Stimulated activated CD4-positive, alpha-beta T cell treated with anti-CD3 and anti-CD28 coated beads, Interleukin-1b, Interleukin-23, amount 100 ng/mL, for 48 hours (primary cell): ENCODE measurements at places on chromosomes 5 and 9.

DNA sequence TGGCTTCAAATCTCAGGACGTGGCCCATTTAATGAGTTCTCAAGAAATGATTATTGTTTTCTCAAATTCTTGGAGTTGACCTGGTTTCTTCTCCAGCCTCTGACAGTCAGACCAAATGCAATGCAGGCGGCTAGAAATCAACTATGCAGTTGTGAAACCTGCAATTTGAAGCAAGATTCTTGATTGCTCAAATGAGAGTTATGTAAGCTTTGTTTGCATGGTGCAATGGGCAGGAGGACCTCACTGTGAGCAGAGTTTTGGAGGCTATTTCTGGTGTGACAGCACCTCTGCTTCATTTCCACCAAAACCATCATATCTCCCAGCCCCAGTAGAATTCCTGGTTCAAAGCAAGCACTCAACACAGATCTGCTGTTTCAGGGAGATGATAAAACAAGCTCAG is 500.0 kb upstream of the KLF4 start:
- DNase-seq = no peak

GRCh38 chr9:4197548-4197947 is 102.3 kb downstream of the GLIS3 start:
- peak; percentile 8 for DNase-seq

GRCh38 chr5:55817030-55817429 is 34.1 kb upstream of the IL31RA start:
- no peak for DNase-seq

GRCh38 chr9:125360601-125361000 is 99.0 kb downstream of the GAPVD1 start:
- DNase-seq = no peak

DNA sequence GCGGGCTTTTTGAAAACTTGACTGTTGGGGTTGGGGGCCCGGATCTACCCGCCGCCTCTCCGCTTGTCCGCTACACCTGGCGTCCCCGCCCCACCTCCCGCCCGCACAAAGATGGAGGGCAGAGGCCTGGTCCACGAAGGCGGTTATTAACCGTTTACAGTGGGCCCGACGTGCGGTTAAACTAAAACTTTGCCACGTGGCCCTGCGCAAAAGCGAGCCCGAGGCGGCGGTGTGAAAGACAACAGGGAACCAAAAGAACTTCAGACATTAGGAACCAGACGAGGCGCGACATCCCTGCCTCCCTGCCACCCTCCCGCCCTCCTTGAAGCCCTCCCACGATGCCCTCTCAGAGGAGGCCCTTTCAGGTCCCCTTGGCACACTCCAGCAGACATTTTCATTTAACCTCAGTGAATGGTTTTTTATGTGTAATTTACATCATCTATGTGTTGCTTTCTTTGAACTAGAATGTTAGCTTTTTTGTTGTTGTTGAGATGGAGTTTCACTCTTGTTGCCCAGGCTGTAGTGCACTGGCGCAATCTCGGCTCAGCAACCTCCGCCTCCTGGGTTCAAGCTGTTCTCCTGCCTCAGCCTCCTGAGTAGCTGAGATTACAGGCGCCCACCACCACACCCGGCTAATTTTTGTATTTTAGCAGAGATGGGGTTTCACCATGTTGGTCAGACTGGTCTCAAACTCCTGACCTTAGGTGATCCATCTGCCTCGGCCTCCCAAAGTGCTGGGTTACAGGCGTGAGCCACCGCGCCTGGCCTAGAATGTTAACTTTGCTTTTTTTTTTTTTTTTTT is 999 bp upstream of the HNRNPA0 start:
- DNase-seq = no peak

DNA sequence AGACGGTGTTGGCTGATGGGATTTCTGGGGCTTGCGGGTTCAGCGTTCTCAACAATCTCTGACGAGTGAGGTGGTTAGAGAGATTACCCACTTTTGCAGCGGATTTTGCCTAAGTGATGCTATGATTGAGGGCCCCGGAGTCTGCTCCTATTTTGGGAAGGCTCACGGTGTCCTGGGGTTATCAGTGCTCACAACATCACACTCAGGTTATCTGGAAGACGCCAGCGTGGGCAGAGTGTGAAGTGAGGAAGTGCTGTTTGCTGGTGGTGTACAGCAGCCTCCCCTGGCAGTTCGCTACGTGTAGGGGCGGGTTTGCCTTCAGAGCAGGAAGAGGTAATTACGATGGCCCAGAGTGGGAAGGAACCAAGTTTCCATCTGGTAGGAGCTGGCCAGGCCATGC is 341.2 kb upstream of the IRX2 start:
- DNase-seq = no peak

DNA sequence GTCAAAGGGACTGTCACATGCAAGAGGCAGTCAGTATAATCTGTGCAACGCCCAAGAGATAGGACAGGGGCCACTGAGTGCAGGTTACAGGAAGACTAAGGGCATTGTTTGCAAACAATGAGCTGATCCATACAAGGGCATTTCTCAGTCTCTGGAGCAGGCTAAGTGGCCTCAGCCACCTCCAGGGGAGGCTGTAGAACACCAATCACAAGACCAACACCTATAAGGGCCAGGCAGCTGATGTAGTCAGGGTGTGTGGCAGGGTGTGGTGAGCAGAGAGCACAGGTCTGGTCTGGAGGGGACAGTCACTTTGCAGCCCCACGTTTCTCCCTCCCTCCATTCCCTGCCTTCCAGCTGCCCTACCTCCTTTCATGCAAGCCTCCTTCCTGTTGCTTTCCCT is 83.2 kb upstream of the ADRA1B start:
- DNase-seq = no peak

- no peak for DNase-seq
Measured at GRCh38 chr5:87430863-87431457, 18.2 kb upstream of the CCNH start.

- no peak for DNase-seq
Measured at GRCh38 chr9:22129133-22129532, 120.0 kb upstream of the CDKN2B start.

DNA sequence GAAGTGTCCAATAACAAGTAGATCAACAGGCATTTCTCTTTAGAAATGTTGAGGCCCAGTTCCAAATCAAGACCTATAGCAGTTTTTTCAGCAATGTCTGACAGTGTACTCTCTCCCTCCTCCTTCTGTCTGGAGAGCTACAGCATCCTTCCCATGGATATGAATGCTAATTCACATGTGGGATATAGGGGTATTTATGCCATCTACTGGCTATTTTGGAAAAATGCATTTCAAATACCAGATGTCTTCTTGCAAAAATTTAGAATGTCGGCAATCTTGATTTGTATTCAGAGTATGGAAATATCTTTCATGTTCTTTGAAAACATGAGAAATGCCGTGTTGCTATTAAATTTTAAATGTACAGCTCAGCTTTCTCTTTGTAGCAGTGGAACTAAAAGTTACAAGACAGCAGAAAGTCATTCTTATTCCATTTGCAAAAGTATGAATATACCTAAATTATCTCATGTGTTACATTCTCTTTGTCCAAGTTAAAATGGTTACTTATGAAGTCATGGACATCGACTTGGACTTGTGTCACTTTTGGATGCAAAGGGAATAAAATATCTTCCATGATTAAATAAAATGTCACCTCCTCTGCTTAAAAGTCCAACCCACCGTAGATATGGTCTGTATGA is 647.8 kb downstream of the TAF11L14 start:
- DNase-seq = no peak

DNA sequence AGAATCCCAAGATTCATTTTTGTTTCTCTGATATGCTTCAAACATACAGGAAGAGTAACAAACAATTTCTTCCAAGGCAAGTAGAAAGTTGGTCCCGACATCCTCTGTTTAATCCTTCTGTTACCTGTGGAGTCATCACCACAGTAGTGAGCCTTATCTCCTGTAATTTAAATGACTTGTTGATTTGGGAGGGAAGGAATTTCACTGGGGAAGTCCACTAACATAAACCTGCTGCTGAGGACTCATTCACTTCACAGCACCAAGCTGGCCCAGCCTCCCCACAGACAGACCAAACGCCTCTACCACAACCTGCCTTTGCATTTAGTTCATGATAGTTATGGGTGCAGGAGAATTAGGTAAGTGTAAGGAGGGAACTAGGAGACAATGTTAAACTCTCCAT is 63.2 kb downstream of the PRKACG start:
- DNase-seq = no peak

- DNase-seq = no peak
Measured at GRCh38 chr5:158317507-158317906, 458.6 kb upstream of the CLINT1 start.

GRCh38 chr9:93081931-93082330 is 14.1 kb upstream of the CARD19 start:
- DNase-seq = no peak

DNA sequence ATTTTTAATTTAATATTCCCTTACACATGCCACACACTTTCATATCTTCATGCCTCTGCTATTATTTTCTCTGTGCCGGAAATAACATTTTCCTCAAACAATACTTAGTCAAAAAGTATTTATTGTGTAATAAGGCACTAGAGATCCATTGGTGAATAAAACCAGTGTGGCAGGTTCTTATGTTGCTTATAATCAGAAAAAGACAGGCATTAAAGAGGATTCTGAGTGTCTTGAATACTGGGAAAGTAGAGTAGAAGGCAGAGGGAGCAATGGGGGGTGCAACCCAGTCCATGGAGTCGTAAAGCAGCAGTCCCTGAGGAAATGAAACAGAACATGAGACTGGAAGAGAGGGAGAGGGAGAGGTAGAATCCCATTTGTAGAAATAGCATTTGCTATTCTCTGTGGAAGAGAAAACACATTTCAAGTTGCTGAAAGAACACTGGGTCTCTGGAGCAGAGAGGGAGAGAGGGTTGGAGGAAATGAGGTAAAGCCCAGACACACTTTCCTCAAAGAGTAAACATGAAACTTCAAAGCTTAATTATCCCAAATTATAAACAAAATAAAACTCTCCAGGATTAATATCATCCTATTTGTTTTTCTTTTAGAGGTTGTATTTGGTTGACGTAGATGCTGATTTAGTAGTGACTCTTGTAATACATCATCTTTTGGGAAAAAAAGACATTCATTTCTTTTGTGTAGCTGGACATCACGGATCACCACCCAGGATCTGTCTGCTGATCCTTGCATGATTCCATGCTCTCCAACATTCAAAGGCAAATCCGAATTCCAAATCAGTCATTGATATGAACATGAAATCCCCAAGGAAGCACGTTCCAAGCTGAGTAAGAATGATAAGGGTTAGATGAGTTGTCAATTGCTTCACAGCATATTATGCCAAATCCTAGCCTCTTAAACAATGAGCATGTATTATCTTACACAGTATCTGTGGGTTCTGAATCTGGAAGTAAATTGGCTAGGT is 37.4 kb upstream of the GRAMD2B start:
- no peak for DNase-seq

DNA sequence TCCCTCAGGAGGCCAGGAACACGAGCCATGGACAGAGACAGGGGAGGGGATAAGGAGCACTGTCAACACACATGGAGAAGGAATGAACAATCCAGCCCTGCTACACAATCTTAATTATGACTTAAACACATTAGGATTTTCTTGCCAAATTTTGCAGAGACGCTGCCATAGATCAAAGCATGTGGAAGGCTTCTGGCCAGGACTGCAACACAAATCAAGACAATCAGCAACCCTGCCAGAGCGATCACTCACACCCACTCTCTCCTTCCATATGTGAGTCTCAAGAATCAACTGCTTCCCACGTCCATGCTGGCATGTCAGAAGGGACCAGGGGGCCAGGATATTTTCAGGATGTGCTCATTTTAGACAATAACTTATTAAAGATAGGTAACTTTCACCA is 85.6 kb downstream of the ROR2 start:
- no peak for DNase-seq

DNA sequence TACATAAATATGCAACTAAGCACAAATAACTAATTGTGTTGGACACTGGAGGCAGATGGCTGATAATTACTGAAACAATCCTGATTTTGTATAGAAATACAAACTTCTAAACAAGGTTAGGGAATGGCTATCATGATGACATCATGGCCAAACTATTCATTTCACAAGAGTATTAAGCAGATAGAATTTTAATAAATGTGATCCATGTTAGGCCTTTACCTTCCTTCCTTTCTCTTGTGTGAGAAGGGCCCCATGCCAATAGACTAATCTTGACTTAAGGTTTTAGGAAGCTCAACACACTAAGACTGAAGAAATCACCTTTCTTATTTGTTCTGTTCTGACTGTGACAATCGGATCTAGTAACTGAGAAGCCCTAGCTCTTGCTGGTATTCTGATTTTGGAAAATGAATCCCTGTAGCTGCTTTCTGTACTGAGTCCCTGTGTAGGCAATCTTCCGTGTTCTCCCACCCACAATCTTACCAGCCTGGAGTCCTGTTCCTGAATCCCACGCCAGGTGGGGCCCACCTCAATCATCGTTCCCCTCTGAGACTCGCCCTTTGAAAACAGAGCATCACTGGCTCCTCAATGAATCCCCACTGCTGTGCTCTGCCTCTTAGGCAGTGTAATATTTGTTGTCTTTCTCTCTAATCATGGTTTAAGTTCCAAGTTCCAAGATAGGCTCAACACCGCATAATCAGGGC is 168.7 kb upstream of the GNA14 start:
- no peak for DNase-seq

DNA sequence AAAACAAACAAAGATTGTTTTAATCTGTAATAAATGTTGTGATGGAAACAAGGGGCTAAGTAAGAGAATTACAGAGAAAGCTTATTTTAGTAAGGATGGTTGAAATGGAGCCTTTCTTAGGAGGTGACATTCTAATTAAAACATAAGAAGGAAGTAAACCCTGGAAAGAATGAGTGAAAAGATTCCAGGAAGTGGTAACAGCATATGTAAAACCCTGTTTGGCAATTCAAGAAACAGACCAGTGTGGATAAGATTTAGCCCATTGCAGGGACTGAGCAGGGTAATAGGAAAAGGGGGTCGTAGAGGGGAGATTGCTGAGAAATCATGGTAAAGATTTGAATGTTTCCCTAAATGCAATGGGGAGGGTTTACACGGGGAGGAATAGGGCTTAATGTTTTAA is 21.6 kb upstream of the PIP5K1B start:
- no peak for DNase-seq

DNA sequence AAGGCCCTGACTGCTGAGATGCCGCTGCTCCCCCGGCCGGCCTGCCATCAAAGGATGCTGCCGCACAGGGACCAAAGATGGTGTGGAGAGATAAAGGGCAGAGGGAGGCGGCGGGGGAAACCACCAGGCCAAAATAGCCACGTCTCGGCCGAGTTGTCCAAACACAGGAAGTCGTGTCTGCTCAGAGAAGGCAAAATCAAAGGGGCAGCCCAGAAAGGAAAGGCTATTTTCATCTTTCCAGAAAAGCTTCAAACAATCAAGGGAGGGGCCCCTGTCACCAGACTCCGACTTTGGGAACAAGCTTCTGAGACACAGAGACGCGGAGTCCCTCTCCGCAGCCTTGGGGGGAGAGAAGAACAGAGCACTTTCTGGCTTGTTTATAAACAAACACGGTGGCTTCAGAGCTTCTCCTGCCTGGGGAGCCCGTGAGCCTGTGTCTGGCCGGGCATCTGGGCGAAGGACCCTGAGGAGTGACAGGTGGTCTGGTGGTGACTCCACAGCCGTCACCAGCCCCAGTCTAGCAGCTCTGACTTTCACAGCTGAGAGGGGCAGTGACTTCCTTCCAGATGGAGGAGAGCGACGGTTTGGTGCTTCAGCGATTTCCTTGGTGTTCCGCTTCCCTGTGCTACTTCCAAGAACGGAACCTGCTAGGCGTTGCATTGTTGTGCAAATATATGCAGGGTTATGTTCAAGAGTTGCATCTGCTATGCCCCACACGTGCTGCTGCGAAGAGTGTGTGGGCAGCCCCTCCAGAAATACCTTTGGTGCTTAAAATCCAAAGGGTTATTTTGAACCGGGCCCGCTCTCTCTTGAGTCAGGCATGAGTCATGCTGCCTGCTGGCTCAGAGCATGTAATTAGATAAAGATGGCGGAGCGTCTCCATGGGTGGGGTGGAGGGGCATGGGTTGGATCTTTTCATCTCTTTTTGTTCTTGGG is 24.0 kb downstream of the ADAMTSL2 start:
- peak; percentile 52 for DNase-seq

GRCh38 chr9:91483835-91484234 is 60.2 kb upstream of the NFIL3 start:
- no peak for DNase-seq
